ENCODE measurements at places on chromosomes 2 and 18.

DNA sequence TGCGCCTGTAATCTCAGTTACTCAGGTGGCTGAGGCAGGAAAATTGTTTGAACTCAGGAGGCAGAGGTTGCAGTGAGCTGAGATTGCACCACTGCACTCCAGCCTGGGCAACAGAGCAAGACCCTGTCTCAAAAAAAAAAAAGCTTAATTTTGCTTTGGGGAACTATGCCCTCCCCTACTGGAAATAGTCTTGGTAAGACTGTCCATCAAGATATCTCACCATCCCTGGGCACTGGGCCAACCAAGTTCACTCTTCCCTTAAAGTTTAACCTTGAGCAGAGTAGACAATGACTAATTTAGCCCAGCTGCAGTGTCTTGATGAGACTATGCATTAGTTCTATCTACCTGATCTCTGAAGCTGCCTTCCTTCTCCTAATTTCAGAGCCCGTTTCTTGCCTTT, 44.7 kb downstream of the ASXL2 start:
- DNase-seq, result peak; percentile 94

GRCh38 chr18:13221869-13222855, 3.6 kb downstream of the LDLRAD4 start:
- DNase-seq, result no peak

DNA sequence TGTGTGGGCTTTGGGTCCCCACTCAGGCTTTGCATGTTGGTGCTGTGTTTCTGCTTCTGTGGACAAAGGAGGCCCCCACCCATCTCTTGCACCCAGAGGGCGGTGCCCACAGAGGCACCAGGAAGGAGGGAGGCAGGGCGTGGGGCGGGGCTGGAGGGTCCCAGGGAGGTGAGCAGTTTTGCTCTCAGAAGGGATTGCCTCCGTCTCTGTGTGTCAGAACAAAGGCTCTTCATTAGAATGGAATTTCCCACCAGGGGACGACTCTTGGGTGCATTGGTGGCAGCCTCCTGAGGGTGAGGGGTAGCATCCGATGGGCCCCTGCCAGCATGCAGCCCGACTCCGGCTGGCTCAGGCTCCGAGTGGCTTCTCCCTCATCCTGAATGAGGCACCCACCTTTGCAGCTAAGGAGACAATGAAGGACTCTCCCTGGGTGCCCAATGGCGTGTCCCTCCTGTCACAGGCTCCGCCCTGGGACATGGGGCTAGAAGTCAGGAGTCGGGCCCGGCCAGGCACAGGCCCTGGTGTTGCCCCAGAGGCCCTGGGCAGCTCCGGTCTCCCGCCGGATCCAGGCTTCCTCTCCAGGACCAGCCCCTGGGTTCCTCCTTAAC, 7.0 kb upstream of the ERFE start:
- DNase-seq, result no peak

- peak; percentile 72 for DNase-seq
Observed at GRCh38 chr18:36200354-36200771, 13.1 kb downstream of the MOCOS start.

- no peak for DNase-seq
Observed at GRCh38 chr2:175606010-175606841, 395.8 kb downstream of the LNPK start.
